CD4-positive, alpha-beta T cell treated with Interleukin-12 subunit alpha and Interleukin-12 subunit beta, for 1 hour (primary cell): ENCODE measurements at places on chromosomes 3 and 15.

GRCh38 chr15:76996526-76997401, 1.8 kb downstream of the PSTPIP1 start:
- peak; percentile 44 for DNase-seq

GRCh38 chr15:83207009-83207659, 489 bp downstream of the HDGFL3 start:
- DNase-seq: peak; percentile 4

DNA sequence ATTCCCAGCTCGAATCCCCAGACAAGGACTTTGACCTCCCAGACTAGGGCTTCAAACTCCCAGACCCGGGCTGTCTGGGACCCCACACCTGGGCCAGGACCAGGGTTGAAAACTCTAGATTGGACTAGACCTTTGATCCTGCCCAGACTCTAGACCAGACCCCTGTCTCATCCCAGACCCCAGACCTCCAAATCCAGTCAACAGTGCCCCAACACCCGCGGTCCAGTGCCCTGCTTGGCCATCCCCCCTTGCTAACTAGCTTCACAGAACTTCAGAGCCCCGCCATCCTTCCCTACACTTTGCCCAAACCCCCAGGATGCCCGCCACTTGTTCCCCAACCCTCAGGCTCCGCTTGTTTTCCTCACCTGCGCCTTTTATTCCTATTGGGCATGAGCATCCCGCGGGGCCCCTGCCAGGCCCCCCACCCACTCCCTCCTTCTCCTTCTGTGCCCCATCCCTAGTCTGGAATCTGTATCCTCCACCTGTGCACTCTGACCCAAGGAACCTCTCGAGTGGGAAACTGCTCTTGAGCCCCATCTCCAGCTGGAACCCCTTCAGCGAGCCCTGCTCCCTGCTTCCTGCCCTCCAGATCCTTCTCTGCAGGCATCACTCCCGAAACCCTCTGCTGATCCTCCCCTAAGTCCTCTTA, 604 bp downstream of the GNAI2 start:
- DNase-seq: no peak

GRCh38 chr3:121594850-121595249, 1.7 kb downstream of the FBXO40 start:
- DNase-seq: no peak

- no peak for DNase-seq
Observed at GRCh38 chr15:40070166-40070557, 31.2 kb upstream of the SRP14 start.

- DNase-seq: no peak
Observed at GRCh38 chr3:139473155-139473771, 3.1 kb downstream of the RBP2 start.

DNA sequence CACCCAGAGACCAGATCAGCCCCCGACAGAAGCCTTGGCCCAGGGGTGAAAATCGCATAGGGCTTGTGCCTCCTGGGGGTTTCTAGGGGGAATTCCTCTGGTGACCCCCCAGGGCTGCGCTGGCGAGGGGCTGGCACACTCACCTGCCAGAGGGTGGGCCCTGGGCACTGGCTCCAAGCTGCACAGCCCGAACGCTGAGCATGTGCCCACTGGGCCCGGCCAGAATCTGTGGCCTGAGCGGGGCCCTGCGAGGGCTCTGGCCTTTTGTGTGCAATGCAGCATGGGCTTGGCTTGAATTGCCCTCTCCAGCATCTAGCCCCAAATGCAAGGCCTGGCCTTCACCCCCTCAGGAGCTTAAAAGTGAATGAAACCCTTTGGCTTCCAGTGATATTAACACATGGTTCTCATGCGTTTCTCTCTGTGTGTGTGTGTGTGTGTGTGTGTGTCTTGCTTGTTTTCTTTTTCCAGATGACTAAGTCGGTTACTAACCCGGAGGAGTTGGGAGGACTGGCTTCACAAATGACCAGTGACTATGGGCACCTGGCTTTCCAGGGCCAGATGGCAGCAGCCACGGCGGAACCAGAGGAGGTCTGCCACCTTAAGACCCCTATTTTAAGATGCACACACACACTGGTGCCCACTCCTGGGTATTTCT, 259.1 kb upstream of the TPM1 start:
- no peak for DNase-seq

GRCh38 chr3:58148049-58148448, 62.7 kb downstream of the DNASE1L3 start:
- DNase-seq: no peak

GRCh38 chr15:95826412-95827195, 503.9 kb upstream of the NR2F2 start:
- peak; percentile 9 for DNase-seq

GRCh38 chr15:72784456-72784876, 908 bp upstream of the ADPGK start:
- no peak for DNase-seq

- DNase-seq: no peak
Observed at GRCh38 chr3:111870620-111871019, 11.6 kb downstream of the PHLDB2 start.

GRCh38 chr3:22284559-22284958, 533.5 kb upstream of the ZNF385D start:
- DNase-seq: no peak

- DNase-seq: no peak
Observed at GRCh38 chr15:81572190-81572589, 198.2 kb upstream of the TMC3 start.

DNA sequence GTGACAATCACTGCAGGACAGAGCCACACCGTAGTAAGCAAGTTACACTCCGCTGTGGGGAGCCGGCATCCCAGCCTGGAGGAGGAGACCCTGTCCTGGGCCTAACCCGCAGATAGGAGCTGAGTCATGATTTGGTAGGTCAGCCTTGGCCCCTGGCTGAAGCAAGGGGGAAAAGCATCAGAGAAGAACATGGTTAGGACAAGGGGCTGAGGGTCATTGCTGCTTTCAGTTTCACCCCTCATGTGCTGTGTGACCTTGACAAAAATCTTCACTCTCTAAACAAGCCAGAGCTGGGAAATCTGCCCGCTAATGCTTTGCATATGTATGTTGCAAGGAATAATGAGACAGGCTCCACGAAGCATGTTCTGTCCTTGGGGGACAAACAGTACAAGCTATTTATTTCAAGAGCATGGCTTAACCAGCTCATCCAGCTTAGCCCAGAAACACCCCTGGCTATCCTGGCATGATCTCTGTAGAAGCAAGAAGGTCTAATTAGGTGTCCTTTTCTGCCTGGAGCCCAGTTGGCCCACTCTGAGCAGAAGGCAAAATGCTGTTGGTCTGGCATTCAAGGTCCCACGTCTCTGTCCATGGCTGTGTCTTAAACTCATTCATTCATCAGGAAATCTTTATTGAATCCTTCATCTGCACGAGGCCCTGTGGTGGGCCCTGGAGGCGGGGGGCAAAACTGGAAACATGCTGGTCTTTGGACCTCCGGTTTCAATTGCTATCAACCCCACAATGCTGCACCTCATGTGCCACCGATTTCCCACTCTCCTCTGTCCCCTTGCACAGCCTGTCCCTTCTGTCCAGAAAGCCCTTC, 221.3 kb upstream of the LYSMD4 start:
- DNase-seq: no peak

DNA sequence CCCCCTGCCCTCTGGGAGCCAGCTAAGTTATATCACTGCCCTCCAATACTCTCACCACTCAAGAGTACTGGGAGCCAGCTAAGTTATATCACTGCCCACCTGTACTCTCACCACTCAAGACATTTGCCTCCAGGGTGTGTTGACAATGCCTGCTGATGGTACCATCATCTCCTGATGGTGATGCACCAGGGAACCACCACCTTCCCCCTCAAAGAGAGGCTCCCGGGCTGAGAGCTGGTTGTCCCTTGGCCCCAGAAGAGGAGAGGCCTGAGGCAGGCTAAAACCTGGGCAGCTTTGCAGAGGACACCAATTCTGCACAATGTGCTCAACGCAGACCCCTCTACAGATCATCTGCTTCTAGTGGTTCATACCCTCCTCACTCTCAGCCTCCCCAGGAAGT, 7.5 kb upstream of the HAPLN3 start:
- DNase-seq: no peak

- no peak for DNase-seq
Observed at GRCh38 chr3:169662843-169663160, 710 bp downstream of the MECOM start.

DNA sequence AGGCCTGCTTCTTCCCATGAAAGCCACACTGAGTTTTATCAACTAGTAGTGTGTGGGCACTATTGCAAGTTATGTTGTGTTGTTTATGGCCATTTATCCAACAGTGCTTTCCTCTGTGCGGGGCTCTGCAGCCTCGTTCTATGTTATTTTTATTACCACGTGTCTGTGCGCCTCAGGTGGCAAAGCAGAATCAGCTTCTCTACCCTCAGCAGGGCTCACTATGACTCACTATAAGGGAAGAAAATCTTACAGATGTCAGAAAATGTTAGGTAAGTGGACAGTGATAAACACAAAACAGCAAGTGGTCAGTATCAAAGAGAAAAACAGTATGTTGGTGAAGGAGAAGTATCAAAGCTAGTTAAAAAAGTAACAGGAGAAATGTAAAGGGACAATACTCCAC, 61.4 kb downstream of the MOBP start:
- DNase-seq: no peak

DNA sequence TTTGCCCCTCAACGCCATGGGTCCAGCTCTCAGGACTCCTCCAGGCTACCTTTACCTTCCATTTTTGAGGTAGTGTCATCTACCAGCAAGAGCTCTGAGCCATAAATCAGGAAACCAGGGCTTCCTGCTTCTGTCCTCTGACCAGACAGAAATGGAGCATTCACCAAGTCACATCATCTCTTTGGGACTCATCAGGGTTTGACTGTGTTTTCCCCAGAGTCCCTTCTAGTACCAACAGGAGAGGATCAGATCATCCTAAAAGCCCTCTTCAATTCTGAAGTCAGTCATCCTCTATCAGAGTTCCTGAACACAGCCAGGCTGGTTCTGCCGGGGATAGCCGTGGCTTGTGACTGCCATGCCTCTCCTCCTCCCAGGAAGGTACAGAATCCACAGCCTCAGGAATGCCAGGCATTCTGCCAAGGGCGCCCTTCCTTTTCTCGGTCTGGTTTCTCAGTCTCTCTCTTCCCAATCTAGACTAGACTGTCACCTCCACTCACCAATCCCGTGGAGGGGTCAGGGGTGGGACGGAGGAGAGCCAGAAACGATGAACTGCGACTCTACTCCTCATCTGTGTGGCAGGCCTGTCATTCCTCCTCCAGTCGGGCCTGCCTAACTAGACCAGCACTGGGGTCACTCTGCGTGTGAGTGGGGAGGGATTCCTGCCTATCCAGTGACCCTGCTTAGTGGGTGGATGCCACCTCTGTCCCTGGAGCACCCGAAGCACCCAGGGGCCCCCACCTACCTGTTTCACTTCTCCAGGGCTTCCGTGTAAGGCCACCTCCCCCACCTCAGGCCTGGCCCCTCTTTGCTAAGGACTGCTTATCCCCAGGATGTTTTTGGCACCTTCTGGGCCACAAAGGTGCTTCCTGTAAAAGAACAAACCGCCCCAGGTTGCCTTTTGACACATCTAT, 30.9 kb downstream of the CCNL1 start:
- DNase-seq: peak; percentile 56

DNA sequence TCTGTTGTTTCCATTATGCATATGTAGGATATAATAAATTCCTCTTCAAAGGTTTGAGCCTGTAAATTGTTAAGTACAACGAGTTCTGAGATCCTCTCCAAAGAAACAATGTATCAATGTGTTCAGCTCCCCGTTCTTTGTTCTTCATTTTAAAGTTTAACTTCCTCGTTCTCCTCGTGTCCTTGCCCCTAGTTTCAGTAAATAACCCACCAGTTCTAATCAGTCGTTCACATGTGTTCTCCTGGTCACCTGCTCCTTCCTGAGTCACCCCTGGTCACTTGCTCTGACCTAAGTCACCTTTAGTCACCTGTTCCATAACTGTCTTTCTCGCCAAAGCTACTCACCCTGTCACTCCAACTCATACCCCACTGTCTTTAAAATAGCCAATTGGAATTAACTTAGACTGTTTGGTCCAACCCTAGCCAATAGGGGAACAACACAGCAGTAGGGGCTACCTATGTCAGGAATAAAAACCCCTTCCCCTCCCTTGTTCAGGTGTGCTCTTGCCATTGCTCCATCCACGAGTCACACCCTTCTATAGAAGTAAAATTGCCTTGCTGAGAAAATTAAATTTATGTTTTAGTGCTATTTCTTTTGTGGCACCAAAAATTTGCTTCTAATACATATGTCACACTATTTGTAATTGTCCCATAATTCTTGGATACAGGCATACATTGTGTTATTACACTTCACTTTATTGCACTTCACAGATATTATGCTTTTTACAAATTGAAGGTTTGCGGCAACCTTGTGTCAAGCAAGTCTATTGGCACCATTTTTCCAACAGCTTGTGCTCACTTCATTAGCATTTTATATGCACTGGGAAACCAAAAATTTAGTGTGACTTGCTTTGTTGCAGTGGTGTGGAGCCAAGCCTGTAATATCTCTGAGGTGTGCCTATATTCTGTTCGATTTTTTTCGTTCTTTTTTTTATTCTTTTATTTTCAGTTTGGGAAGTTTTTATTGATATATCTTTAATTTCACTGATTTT, 15.3 kb upstream of the MCF2L2 start:
- DNase-seq: no peak

GRCh38 chr3:127105587-127105986, 87.3 kb upstream of the PRR23E start:
- DNase-seq: no peak

DNA sequence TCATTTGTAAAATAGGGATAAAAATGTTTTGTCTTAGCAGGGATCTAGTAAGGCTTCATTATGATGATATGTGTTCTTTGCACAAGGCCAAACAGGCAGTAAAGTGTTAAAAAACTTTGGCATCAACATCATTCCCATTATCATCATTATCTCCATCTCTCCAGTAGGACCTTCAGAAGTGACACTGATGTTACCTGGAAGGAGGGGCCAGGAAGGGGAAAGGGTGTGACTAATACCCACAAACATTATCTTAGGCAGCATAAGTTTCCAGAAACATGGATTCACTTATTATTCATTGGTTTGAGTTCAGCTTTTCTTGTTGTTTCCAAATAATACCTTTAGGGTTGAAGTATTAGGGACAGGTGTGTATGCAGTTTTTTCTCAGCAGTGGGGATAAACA, 399.6 kb downstream of the PTPRG start:
- no peak for DNase-seq

GRCh38 chr3:187678726-187679268, 8.6 kb upstream of the SST start:
- peak; percentile 25 for DNase-seq

DNA sequence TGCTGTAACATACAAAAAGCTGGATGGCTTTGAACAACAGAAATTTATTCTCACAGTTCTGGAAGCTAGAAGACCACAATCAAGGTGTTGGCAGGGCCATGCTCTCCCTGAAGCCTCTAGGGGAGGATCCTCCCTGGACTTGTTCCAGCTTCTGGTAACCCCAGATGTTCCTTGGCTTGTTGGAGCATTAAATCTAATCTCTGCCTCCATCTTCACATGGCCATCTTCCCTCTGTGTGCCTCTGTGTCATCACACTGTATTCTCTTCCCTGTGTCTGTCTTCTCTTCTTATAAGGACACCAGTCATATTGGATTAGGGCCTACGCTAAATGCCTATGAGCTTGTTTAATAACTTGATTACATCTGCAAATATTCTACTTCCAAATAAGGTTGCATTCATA, 109.5 kb downstream of the STAG1 start:
- DNase-seq: no peak
